Glutamatergic neuron (in vitro differentiated cells): ENCODE measurements at places on chromosomes 6 and 20. TPM values are rescaled to one million over a fixed set of nuclear protein-coding genes. Genes with fewer than 3 reads are reported as not detected.

The TRAPPC3L gene
- not detected for total RNA-seq

The COL9A3 gene
- total RNA-seq: 78.7 TPM

The LBP gene
- not detected for total RNA-seq

The NR2E1 gene
- total RNA-seq: not detected

The SLC17A2 gene
- total RNA-seq: not detected

The BEND3 gene
- 10.9 TPM for total RNA-seq

The CLDN20 gene
- total RNA-seq: not detected

The SPATS1 gene
- not detected for total RNA-seq

DNA sequence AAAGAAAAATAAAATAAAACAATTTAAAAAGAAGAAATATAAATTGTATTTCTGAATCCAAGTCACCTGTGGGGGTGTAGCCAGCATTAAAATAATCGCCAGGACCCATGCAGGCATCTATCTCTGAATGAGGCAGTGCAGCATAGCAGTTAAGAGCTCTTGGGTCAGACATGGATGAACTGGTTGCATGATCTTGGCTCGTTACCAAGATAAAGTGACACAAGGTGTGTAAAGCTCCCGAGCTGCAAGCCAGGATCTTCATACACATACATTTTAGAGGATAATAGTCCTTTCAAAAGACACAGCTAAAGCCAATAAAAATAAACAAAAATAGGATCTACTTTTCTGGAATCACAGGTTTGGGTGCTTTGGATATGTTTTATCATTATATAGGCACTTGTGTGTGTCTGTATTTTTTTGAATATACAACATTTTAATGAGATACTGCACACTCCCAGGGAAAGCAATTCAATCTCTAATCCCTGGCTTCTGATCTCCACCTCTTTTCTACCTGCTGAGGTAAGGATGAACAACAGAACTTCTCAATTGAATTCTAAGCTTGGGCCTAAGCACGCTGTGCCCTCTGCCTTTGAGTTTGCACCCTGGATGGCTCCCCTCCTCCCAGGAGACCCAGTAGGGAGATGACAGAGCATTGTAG lies 8.9 kb downstream of the TRIM10 start:
- DNase-seq: no peak

DNA sequence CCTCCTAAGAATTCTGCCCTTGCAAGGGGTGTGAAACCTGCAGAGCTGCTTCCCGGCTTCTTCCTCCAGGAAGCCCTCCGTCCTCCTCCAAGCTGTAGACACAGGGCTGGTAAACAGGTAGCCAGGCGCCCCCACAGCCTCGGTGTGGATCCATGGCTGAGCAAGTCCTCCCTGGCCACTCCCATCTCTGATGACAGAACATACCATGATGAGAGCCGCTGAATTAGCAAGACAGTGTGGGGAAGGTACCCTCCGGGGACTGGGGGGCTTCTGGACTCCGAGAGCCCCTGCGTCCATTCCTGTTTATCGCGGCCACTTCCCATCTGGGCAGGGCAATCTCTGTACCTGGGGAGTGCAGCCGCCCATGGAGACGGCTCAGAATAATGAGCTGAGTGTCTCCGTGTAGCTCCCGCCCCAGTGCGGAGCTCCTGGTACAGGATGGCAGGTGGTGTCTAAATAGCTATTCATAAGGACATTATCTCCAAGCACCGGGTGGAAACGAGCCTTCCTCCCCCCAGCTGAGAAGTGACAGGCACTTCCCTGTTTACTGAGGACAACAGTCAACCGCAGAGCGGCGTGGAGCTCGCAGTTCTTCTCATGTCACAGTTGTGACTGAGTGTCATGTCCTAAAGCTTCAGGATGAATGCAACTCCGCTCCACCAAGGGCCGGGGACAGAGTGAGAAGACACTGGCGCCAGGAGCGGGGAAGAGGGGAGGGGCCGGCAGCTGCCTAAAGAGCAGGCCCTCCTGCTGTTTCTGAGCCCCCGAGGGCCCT lies 22.7 kb upstream of the NTSR1 start:
- DNase-seq: peak; percentile 60

- DNase-seq: no peak
Observed at GRCh38 chr6:87165185-87165584, 9.8 kb downstream of the ZNF292 start.

DNA sequence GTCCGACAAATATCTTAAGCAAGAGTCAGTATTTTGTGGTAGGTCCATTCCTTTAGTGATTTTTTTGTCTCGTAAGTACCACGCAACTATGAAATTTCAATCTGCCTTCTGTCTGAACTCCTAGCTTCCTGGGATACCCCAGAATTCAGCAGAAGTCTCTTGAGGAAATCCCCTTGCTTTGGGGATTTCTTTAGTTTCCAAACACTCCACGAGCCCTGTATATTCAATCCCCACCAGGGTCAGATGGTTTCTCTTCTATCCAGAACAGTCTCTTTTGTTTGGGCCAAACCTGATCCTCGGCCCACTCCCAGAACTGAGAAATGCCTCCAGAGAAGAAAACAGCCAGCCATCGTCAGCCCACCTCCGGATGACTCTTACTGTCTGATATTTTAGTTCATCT lies 113.0 kb downstream of the CHD6 start:
- no peak for DNase-seq

DNA sequence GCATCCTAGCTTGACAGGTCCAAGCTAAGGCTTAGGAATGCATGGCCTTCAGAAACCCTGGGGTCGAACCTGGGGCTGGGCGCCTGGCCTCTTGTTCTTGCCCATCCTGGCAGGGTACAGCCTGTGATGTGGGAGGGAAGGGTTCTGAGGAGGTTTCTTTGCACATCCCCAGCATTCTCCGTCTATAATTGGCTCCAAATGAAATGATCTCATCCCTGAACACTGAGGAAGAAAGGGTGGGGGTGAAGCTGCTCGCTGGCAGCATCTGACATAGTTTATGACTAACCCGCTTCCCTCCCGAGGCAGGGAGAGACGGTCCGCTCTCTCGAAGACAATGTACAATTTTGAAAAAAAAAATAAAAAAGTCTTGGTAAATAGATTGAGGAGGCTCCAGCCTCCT lies 67.1 kb upstream of the ZNFX1 start:
- DNase-seq: no peak

DNA sequence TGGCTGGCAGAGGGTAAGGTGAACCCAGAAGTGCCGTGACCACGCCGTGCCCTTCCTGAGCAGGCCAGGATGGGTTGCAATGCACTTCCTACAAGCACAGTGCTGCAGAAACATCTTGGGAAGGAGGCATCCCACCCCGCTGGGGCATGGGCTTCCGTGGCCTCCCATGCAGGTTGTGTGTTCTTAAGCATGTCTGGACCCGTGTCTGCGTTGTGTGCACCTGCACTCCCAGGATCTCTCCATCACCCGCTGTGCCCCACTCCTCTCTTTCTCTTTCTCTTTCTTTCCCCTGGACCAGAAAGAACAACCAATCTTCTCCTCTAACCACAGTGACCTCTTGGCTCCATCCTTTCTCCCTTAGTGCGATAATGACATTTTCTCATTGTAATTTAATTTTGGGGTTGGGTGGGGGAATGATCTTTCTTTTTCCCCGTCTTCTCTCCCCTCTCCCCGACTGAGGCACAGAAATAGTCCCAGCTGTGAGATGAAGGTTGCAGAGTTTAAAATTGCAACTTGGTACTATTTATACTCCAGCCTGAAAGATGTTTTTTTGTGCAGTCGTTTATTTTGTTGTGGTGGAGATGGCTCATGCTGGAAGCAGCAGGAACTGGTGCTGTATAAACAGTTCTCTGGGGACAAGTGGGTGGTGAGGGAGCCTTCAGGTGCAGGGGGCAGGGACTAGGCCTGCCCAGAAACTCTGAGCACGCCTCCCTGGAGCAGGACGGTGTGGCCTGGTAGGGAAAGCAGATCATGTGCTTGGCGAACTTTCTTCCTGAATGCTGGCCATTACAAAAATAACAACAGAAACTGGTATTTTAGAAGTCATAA lies 20.5 kb downstream of the BCAS4 start:
- no peak for DNase-seq
